ENCODE measurements at places on chromosomes 5 and 9. TPM values are rescaled to one million over a fixed set of nuclear protein-coding genes. Genes with fewer than 3 reads are reported as not detected.

Gene TPPP
- 34.8 TPM for total RNA-seq

- no peak for DNase-seq
Observed at GRCh38 chr9:84230355-84231145, 110.0 kb downstream of the SLC28A3 start.

Gene PARP8
- 6.2 TPM for total RNA-seq

- peak; percentile 84 for DNase-seq
Observed at GRCh38 chr9:127942216-127943010, 4.8 kb upstream of the DPM2 start.

- DNase-seq: no peak
Observed at GRCh38 chr9:127578627-127578951, 33.5 kb upstream of the STXBP1 start.

- no peak for DNase-seq
Observed at GRCh38 chr9:136527721-136528710, 17.8 kb downstream of the NOTCH1 start.

Gene SPATA31A3
- total RNA-seq: not detected

DNA sequence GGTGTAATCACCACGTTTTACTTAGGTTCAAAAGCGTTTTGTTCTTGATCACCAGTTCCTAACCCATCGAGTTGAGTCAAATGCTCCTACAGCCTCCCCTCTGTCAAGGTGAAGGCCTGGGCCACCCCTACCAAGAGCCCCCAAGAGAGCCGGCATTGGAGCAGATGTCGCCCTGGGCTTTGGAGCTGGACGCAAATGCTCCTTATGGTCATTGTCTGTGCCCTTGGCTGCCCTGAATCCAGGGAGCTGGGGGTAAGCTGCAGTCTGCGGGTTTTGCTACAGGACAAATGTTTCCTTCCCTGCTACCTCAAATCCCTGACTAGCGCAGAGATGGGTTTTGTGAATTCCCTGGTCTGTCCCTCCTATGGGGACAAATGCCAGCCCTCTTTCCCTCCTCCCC lies 4.9 kb downstream of the RNF183 start:
- no peak for DNase-seq

DNA sequence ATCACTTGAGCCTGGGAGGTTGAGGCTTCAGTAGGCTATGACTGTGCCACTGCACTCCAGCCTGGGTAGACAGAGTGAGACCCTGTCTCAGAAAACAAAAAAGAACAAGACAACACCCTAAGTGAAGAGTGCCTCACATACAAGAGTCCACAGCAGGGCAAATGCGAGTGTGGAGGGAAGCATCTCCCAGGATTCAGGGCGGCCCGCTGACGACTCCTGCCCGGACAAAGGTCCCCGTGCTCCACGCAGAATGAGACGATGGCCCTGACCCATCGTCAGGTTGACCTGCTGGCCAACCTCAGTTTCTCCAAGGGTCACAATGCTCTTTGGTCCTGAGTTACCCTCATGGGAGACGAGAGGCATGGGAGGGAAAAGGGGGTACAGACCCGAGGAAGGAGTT lies 18.3 kb downstream of the MRNIP start:
- peak; percentile 23 for DNase-seq

GRCh38 chr5:141490271-141490670 lies 1.4 kb downstream of the PCDHGC5 start:
- DNase-seq: no peak

GRCh38 chr5:115257981-115258380 lies 4.7 kb downstream of the PGGT1B start:
- DNase-seq: no peak

DNA sequence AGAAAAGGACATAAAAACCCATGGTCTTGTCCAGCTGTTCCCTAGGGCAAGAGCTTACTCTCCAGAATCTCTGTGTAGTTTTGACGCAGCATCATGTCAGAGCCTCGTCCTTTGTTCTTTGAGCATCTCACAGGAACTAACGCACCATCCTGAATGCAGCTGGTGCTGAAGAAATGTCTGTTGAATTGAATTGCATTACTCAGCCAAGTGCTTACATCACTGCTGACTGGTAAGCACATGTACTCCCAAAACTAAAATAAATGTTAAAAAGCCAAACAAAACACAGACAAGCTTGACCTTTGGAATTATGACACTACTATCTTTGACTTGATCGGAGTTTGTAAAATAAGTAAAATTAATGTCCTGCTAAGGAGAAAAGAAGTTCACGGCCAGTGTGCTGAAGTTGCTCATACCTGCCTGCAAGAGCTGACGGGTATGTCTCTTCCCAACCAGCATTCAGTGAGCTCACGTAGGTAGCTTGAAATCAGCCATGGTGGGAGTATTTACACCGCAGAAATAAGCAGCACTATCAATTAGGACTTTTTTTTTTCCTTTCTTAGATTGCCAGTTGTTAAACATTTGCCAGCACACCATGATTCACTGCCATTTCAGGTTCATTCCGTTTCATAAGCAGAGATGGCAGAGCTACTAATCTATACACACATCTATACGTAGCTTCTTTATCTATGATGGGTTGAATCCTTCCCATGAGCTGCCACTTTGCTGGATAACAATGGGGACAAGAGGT lies 310.6 kb upstream of the MSX2 start:
- no peak for DNase-seq

DNA sequence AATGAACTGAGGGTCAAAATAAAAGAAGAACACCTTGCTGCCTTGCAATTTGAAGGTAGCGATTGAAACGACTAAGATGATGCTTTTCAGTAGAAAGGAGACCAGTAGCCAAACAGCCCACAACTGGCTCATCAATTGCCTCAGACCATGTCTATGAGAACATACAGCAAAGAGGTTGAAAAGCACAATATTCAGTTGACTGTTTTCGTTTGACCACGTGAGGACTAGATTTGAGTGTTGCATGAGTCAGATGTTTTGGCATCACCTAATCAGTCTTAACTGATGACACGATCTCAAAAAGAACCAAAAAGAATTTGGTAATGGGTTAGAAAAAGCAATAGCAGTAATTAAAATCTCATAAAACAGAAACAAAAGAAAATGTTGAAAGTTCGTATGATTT lies 82.7 kb upstream of the IL7R start:
- DNase-seq: no peak

DNA sequence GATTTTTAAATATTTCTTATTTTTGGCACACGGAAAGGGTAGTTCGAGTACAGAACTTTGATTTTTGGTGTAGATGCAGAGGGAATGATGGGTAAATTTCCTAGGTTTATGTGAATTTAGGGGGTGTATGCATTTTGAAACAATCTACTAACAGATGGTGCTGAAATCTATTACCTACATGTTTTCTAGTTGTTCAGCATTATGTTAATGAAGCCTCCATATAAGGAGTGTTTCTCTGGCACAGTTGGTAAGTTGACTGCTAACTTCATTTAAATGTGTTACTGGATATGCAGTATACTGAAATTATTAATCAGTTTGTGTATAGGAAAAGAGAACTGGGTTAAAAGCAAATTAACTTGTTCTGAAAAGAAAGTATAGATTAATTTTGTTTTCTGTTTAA lies 17.5 kb downstream of the SUB1 start:
- DNase-seq: no peak

DNA sequence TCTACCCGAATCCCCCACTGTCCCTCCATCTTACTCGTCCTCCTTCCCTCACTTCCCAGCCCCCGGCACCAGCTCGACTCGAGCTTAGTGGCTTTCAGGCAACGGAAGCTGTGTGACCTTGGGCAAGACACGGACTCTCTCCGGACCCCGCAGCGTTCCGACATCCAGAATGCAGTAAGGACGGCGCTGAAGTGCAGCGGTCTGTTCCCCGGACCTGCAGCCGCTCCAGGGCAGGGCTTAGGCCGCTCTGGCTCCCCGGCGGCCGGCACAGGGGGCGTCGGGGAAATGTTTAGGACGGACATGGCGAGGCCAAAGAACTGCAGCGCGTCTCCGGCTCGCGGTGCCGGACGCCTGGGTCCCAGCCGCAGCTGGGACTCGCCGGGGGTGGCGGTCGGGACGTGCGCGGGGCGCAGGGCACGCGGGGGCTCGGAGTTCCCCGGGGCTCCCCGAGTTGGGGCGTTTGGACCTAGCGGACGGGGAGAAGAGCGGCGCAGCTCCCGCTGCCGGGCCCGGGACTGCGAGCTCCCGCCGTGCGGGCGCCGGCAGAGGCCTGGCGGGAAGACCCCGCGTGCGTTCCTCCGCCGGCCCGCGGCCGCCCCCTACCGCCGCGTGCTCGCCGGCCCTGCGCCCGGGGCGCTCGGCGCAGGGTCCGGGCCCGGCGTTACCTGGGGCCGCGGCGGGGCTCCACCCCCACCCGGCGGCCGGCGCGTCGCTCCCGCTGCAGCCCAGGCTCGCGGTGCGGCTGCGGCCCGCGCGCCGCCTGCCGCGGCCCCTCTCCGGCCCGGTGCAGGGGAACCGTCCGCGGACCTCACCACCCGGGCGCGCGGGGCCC lies 5.6 kb upstream of the RNF44 start:
- DNase-seq: peak; percentile 55

GRCh38 chr5:133729800-133730199 lies 117.5 kb upstream of the FSTL4 start:
- DNase-seq: no peak

Gene PCDHGC5
- 3.2 TPM for total RNA-seq

GRCh38 chr9:120616966-120617935 lies 37.3 kb upstream of the CDK5RAP2 start:
- no peak for DNase-seq

DNA sequence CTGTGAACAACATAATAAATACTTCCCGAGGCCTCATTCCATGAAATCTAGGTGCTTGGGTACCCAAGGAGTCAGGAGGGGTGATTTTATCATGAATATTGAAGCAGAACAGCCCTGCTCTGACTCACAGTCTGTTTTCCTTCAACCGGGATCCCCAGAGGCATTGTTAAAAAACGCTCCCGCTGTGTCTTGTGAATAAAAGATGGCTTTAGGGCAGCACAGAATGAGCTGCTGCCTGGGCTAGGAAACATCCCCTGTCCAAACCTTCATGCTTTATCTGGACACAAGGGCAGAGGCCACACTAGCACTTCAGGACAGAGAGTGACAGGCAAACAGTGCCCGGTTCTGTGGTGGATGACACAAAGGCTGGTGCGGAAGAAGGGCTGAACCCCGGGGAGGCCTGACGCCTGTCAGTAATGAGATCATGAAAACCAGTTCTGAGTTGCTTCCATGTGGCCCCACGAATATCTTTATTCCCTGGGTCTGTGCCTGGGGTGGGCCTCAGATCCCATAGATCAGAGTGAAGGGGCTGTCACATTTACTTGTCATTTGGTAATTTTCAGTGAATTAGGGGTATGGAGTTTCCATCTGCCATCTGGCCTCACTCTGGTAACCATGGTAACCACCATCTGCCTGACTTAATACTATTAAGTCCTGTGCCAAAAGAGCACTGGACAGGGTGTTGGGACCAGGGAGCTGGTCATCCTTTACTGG lies 2.6 kb downstream of the IGFBPL1 start:
- no peak for DNase-seq

DNA sequence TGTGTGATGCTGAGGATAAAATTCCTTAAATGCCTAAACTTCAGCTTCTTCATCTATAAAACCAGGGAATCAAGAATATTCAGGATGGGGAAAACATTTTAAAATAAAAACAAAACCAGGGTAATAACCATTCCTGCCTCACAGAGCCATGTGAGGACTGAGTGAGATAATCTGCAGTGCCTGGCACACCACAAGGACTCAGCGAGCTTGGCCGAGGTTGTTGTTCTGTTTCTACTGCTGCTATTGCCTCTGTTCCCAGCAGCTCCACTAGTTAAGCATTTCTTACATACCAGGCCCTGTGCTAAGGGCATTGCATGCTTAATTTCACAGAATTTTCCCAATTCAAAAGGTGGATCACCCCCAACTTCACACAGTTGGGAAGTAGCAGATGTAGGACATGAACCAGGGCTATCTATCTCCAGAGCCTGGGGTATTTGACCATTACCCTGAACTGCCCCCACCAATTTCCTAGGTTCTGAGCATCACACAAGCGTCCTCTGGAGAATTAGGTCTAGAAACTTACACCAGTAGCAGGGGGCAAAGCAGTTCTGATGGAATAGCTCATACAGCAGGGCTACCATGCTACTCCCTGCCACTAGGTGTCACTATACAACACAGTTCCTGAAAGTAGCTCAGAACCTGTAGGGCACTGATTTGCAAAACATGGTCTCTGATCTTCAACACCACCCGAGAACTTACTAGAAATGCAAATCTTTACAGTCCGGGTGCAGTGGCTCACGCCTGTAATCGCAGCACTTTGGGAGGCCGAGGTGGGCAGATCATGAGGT lies 74.3 kb downstream of the LRSAM1 start:
- no peak for DNase-seq

GRCh38 chr9:75912951-75913350 lies 22.5 kb downstream of the PCSK5 start:
- no peak for DNase-seq

GRCh38 chr9:133727277-133727875 lies 10.8 kb downstream of the SARDH start:
- DNase-seq: no peak

DNA sequence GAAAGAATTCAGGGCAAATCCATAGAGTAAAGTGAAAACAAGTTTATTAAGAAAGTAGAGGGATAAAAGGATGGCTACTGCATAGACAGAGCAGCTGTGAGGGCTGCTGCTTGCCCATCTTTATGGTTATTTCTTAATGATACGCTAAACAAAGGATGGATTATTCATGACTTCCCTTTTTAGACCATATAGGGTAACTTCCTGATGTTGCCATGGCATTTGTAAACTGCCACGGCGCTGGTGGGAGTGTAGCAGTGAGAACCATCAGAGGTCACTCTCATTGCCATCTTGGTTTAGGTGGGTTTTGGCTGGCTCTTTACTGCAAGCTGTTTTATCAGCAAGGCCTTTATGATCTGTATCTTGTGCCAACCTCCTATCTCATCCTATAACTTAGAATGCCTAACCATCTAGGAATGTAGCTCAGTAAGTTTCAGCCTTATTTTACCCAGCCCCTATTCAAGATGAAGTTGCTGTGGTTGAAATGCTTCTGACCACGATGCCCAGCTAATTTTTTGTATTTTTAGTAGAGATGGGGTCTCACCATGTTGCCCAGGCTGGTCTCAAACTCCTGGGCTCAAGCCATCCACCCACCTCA lies 42.1 kb downstream of the RFK start:
- DNase-seq: no peak

DNA sequence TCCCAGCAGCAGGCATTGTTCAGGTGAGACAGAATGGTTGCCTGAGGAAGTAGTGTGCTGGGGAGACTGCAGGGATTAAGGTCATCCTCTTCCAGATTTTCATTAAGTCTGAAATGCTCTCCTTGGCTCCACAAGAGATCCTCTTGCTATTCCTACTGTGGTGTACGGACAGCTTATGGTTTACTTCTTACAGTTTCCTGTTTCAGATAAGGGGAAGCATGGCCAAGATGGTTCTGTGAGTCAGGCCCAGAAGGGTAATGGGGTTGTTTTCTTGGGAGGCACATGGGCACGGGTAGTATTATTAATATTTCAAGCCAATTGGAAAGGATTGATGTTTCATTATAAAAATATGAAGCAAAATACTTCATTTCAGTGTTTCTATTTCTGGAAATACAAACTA lies 42.9 kb downstream of the GLRX start:
- DNase-seq: no peak

- DNase-seq: no peak
Observed at GRCh38 chr5:83639911-83640310, 80.7 kb downstream of the HAPLN1 start.

- no peak for DNase-seq
Observed at GRCh38 chr5:171355302-171355724, 32.3 kb upstream of the NPM1 start.

- DNase-seq: no peak
Observed at GRCh38 chr5:28954074-28954473, 1915.7 kb upstream of the CDH9 start.

GRCh38 chr5:124309241-124309980 lies 437.0 kb downstream of the ZNF608 start:
- DNase-seq: no peak
